NCI-H2107 (cell line): ENCODE measurements at places on chromosomes 7 and 10.

DNA sequence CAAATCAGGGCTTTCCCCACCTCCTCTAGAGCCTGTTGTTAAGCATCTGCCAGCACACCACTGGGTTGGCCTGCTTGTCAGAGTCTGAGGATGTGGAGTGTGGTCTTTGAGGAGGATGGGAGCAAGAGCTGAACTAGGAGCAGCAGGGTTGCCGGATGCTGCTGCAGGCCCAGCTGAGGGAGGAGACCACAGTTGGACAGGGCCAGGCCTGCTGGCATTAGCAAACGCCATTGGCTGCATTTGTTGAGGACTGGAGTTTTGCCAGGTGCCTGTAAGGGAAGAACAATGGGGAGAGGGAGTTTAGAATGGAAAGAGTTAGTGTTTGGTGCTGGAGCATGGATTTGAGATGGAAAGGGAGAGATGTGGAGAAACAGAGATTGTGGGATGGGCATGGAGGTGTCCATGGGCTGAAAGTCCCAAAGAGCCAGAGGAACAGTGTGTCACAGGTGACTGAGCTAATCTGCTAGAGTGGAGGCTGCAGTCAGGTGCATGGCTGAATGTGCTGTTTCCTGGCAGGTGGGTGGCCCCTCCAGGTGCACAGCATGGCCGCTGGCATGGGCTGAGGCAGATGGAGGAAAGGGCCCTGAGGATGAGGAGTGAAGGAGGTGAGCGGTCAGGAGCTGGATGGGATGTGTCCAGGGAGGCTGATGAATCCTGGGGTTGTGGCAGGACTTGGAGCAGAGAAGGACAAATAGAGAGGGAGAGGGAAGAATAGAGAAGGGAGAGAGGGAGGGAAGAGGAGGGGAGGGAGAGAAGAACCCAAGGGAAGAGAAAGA is 40.7 kb downstream of the LEP start:
- DNase-seq = no peak

- DNase-seq = no peak
These were observed 89.7 kb upstream of the FZD8 start for GRCh38 chr10:35731828-35732227.

- no peak for DNase-seq
These were observed 2.9 kb upstream of the SPACDR start for GRCh38 chr7:100466653-100467605.

DNA sequence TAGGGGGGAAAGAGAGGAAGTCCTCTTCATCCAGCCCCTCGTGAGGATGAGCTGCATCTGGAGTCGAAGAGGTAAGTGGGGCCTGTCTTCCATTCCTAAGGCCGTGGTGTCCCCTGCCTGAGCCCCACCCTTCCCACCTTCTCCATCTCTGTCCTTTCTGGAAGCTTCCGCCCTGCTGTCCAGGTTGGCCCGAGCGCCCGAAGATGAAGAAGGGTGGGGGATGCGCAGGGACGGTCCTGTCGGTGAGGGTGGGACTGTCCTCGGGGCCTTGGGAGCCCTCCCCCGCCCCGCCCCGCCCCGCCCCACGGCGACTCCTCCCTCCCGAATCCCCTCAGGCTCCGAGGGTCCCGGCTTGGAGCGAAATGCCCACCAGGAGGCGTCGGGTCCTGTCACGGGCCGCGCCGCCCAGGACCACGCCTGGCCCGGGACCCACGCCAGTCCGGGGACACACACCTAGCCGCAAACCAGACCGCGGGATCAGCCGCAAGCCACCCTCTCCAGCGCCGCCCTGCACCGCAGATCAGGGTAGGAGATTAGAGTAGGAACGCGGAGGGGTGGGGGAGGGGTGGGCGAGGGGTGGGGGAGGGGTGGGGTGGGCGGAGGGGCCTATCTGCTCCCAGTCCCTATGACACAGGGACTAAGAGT is 15.3 kb downstream of the GPRIN2 start:
- DNase-seq = no peak

DNA sequence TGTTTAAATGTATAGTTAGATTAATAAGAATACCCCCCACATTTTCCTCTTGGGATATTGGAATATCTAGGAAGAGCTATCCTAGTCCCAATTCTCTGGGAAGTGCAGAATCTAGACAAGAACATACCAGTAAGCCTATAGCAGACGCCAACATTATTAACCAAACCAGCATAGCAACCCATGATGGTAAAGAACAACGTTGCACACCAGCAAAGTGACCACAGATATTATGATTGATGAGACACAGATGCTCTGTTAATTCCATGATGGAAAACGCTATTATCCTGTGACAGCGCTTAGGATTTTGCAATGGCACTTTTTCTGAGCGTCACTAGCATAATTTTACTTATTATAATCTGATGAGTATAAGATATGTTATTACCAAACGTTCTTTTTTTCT is 603.1 kb upstream of the PCDH15 start:
- no peak for DNase-seq

DNA sequence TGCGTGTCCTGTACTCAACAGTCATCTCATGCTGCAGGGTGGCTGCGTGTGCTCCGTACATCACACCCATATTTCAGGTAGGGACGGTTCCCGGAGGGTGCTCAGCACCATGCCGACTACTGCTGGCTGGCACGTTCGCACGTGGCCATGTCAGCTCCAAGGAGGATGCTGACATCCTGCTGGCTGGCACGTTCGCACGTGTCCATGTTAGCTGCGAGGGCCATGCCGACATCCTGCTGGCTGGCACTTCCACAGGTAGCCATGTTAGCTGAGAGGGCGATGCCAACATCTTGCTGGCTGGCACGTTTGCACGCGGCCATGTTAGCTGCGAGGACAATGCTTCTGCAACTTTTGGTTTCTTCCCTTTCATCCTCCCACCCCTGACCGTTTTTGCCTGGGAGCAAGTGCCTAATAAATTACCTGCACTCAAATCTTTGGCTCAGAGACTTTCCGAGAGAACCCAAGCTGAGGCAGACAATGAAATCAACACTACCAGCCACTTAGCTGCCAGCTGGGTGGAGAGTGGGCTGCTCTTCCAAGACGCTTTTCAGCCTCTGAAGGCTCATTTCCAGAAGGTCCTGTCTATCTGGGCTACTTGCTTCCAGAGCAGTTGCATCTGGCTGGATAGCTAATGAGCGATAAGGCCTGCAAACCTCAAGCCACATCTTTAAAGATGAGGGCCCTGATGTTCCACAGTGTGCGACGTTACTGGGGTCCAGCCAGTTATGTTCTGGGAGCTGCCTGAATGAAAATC is 104.6 kb downstream of the WDR37 start:
- no peak for DNase-seq

GRCh38 chr10:129909080-129909479 is 55.0 kb downstream of the EBF3 start:
- DNase-seq = no peak

DNA sequence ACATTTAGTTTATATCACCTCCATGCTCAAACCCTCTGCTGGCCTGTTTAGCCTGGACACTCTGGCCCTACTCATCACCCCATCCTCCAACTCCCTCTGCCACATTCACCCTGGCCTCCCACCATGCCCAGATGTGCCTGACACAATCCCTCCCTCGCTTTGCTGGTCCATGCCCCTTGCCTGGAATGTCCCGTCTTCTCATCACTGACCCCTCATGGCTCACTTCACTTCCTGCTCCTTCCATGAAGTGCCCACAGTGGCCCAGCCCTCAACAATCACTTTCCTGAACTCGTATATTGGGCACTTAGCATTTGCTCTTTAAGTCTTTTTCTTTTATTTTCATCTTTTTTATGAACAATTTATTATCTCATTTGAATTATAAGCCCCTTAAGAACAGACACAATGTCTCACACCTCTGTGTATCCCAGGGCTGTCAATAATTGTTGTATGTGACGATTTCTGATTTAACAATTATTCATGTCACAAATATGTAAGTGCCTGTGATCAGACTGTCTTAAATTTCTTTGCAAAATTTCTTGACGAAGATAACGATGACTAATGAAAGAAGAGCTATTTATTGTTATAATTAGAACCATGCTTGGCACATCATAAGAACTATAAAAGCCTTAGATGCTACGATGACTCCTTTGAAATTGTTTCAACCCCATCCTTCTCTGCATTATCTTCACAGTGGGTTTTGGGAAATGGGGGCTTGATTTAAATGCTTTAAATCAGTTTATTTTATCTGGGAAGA is 209.9 kb upstream of the YAE1 start:
- DNase-seq = no peak

DNA sequence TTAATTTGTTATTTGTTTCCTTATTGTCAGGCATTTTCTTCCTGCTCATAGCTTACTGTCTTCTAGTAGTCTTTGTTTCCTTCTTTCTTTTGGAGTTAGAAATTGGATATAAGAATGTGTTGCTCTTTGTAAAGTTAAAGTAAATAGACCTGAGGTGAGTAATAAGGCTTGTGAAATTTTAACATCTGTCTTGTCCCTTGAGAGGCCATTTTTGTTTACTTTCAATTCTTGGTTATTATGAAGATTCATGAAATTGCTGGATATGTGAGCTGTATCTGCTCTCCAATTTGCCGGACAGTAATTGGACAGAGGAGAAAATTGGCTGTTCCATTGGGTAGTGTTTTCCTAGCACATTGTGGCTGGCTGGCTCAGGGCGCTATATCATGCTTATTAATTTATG is 260.7 kb downstream of the EXOC4 start:
- no peak for DNase-seq

- no peak for DNase-seq
These were observed 30.5 kb downstream of the PLXNA4 start for GRCh38 chr7:132545756-132546155.

- DNase-seq = no peak
These were observed 242.5 kb downstream of the CELF2 start for GRCh38 chr10:11260170-11260569.

- no peak for DNase-seq
These were observed 79.9 kb upstream of the EN2 start for GRCh38 chr7:155377838-155378579.
